ENCODE measurements at places on chromosomes 12 and 14. TPM values are rescaled to one million over a fixed set of nuclear protein-coding genes. Genes with fewer than 3 reads are reported as not detected.

The CLEC1B gene
- total RNA-seq = not detected

The EIF2S3B gene
- 1.0 TPM for total RNA-seq

The STK38L gene
- total RNA-seq = 23.6 TPM

The KLRC1 gene
- not detected for total RNA-seq

The PARP2 gene
- total RNA-seq = 28.5 TPM

The ALDH2 gene
- total RNA-seq = 0.57 TPM

The TESPA1 gene
- 221 TPM for total RNA-seq

The TMEM179 gene
- 0.30 TPM for total RNA-seq

The GLT8D2 gene
- 0.16 TPM for total RNA-seq

The TMEM120B gene
- 8.5 TPM for total RNA-seq

The HHIPL1 gene
- total RNA-seq = 0.02 TPM

The SLCO1B1 gene
- not detected for total RNA-seq

All from T-helper 2 cell treated with Interferon-gamma antibody and Interleukin-4, amounts not matched to agents 100 ng/mL and 5 ng/mL, for 36 hours (primary cell).